H4 (cell line): ENCODE measurements at places on chromosomes 1 and 21. TPM values are rescaled to one million over a fixed set of nuclear protein-coding genes. Genes with fewer than 3 reads are reported as not detected.

DNA sequence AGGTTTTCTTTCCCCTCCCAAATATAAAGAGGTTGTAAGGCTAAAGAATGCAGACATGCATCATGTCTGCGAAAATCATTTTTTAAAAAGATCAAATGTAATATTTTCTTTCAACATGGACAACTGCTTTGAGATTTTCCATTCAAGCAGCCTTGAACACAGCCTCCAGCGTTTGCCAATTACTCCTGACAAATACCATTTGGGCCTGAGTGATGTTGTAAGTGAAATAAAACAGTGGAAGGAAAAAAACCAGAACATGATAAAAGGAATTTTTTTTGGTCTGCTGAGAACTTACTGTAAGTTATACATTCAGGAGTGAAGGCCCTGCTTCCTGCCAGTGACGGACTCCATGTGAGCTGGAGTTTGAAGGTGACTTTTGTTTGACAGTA lies 37.2 kb downstream of the SETD4 start:
- DNase-seq: no peak

- no peak for DNase-seq
These were observed 26.0 kb upstream of the KCNK2 start for GRCh38 chr1:215056584-215056983.

- no peak for DNase-seq
These were observed 102.3 kb downstream of the CDC42BPA start for GRCh38 chr1:227215863-227216510.

PLEKHG5 gene
- total RNA-seq: 1.3 and 1.6 TPM in 2 replicates

GRCh38 chr1:156697481-156697880 lies 7.9 kb downstream of the CRABP2 start:
- no peak for DNase-seq

DNA sequence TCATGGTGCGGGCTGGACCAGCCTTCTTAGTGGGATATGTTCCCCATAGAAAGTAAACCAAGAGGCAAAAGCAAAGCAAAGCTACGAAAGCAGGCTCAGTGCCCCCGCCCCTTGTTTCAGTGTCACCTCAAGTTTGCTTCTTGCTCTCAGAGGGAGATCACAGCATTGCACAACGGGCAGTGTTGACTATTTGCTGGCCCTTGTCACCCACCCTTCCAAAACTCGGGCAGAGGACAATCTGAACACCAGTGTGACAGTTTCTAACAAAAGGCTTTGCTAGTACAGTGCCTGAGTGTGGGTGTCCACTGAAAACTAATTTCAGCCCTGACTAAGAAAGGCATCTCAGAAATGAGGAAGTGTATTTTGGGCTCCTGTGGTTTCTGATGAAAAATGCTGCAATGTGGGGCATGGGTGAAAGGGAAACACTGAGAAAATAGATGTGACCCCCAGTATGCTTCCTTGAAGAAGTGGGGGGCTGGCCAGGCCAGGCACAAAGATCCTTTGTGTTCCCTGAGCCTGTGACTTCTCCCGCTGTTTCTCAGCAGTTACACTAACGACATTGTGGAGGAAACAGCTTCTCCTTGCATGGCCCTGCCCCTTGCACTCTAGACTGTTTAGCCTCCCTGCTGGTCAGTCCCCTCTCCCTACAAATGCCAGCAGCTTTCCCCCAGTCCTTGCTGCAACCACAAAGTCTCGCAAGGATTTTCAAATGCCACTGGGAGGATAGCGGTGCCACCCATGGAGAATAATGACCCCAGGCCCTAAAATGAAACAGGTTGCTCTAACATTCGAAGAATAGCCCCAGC lies 33.3 kb upstream of the KCNE1 start:
- DNase-seq: peak; percentile 68

DNA sequence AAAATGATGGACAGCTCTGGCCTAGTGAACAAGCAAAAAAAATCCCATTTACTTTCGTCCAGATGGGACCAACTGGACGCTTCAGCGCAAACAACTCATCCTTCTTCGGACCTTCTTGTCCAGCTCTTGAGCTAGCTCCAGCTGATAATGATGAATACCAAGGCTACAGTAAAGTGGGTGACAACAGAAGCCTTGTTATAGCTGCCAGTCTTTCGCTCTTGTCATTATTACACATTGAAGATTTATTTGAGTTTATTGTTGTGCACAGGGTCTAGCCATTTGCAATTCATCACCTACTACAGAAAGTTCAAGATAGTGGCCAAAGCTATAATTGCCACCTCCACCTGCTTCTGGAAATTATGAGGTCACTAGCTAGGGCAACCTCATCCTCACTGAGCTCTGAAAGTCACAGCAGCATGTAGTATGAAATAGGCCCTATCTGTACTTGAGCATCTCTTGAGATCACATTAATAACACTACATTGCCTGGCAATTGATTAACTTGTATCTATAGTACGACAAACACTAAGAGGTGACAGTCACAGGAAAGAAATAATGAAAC lies 76.9 kb downstream of the GPATCH2 start:
- DNase-seq: no peak

DNA sequence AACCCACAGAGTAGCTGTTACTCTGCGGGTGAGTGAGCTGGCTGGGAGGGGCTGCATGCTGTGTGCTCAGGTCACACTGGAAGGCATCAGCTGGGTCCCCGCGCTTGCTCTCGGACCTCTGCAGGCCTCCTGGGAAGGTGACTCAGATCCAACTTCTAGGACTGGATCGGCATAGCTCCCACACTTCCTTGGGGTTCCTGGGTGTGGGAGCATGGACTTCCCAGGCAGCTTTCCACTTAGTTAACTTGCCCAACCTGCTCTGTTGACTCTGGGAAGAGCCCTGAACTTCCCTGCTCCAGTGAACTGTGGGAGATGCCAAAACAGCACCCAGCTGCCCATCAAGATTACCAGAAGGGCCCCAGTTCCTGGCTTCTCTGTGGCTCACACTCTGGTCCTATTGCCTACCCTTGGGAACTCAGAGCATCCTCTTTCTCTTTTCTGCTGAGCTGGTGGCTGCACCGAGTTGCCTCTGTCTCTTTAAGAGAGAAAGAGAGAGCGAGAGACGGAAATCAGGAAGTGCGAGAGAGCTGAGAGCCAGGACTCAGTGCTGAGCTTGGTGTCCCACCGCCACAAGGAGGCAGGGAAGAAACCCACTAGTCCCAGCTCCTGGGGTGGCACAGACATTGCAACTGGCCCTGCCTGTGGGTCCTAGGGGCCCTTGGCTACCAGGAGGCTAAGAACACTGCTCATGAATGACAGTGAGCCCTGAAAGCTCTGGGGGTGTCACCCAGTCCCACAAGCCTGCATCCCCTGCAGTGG lies at the start of gene IKBKE:
TSS of gene IKBKE (plus strand) at position 544 of the 759 bp plus-strand sequence. CDS start 2,752 bp downstream, outside the sequence.
- peak; percentile 74 for DNase-seq

- no peak for DNase-seq
These were observed 2.9 kb upstream of the PSEN2 start for GRCh38 chr1:226867461-226868054.

DNA sequence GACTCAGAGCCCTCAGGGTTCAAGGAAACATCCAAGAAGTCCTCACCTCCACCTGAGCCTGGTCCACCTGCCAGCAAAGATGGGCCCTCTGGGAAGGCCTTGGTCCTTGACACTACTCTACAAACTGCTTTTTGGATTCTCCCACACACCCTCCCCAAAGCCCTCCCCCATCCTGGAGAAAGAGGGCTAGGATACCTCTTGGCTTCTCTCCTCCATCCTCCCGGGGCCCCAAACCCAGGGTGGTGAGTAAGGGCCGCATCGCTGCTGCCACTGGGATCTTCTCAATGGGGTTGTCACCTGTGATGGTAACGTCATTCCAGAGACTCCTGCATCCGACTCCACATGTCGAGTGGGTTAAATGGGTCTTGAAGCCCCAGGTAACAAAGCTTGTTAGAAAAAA lies 26.6 kb downstream of the MATN1 start:
- DNase-seq: no peak

KRTAP11-1 gene
- total RNA-seq: not detected in 2 replicates

SERBP1 gene
- 263 and 300 TPM in 2 replicates for total RNA-seq

- peak; percentile 52 for DNase-seq
These were observed at the start of gene TARBP1 for GRCh38 chr1:234478481-234479309. TARBP1 (minus strand) TSS chr1:234479179; CDS start chr1:234479103, 76 bp downstream.

- DNase-seq: no peak
These were observed 12.0 kb downstream of the AKT3 start for GRCh38 chr1:243837907-243838535.

DNA sequence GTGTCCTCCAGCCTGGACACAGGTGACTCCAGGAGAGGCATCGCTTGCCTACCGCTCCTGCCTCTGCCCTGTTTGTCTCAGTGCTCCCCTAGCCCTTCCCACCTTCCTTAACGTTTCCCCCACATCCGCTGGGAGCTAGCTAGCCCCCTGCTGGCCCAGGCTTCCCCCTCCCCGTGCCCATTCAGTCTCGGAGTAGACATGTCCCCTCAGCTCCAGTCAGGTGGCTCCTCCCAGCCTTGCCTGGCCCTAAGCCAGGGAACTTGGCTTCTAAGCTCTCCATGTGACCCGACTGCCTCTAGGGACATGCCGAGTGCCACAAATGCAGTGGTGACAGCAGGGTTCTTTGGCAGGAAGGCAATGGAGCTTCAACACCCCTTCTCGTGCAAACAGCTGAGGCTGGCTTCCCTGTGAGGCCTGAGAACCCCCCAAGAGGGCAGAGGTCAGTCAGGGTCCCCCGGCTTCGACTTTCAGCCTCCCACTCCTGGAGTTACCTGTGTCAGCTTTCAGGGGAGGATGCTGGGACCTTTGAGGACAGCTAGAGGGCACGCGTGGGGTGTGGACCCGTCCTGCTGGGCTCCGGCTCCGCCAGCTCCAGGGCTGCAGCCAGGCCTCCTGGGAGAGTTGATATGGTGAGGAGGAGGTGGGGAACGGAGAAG lies 16.2 kb downstream of the DRAXIN start:
- DNase-seq: peak; percentile 36

CYP4A22 gene
- total RNA-seq: not detected in 2 replicates

- peak; percentile 96 for DNase-seq
These were observed 51.0 kb downstream of the KIAA0319L start for GRCh38 chr1:35505911-35506798.

DNA sequence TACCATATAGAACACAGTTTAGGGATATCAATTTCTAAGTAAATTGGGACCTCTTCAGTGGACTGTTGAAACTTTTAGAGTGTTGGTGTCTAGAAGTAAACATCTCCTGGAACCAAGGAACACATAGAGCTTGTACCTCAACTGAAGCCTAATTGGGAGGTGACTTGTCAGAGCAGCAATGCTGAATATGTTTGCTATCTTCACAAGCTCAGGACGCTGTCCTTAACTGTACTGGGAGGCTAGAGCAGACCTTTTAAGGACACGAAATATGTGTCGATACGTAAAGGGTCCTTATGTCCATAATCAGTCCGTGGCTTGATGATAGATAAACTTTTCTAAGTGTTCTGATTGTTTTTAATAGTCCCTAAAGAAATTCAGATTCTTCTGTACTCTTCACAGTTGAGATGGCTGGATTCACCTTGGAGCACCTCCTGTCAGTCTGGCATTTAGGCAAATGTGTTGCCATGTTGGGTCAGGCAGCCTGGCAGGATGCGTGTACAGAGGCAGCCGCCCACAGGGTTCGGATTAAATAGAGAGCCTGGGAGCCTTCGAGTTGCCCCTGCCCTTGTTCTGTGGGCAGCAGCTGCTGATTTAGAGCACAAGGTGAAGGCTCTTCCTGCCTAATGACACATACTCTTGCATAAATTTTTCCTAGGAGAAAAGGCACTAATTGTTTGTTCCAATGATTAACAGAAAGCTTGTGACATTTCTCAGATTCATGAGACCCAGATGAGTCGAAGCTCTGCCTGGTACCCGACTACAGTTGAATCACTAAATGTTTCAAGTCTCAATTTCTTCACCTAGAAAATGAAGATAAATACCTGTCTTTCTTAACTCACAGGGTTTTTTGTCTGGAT lies 3.6 kb downstream of the ACTN2 start:
- no peak for DNase-seq

- no peak for DNase-seq
These were observed 37.3 kb downstream of the AHDC1 start for GRCh38 chr1:27566462-27567145.

SPRR1B gene
- not detected in 2 replicates for total RNA-seq

DNA sequence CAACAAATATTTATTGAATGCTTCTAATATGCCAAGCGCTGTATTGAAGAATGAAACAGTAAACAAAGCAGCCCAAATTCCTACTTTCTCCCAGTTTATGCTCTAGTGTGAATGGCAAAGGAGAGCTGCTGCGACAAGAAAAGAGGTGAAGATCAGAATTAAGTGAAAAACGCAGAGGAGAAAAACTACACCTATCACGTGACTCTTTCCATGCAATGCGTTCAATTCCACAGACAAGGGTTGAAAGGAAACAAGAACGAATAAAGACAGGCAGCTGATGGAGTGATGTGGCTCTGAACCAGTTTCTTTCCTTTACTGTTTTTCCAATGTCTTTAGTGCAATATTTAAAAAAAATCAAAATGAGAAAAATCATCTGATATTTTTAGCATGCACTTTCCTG lies 23.6 kb downstream of the MT1HL1 start:
- no peak for DNase-seq

DNA sequence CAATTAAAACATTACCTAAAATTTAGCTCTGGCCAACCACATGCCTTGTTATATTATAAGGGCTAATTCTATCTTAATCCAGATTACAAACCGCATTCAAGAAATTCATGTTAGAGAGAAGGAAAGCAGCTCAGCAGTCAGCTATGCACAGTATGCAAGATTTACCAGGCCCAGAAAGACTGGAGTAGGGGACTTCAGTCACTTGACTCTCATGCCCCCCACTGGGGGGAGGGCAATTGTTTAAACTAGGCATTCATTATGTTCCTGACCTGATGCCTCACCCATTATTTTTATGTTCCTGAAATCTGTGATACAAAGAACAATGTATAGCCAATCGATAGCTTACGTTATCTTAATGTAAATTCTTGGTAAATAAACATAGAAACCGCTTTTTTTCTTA lies 96.9 kb downstream of the ZNF644 start:
- no peak for DNase-seq

LSS gene
- 27.1 and 46.4 TPM in 2 replicates for total RNA-seq

TLR5 gene
- 2.1 TPM in 1 of 2 replicates, not detected in the other for total RNA-seq

PLCH2 gene
- 0.02 TPM in 1 of 2 replicates, not detected in the other for total RNA-seq

PGM1 gene
- total RNA-seq: 84.0 and 93.6 TPM in 2 replicates
